ENCODE measurements at places on chromosomes 7 and 10.

GRCh38 chr7:4837041-4837802 is 24.6 kb downstream of the PAPOLB start:
- DNase-seq, result no peak

DNA sequence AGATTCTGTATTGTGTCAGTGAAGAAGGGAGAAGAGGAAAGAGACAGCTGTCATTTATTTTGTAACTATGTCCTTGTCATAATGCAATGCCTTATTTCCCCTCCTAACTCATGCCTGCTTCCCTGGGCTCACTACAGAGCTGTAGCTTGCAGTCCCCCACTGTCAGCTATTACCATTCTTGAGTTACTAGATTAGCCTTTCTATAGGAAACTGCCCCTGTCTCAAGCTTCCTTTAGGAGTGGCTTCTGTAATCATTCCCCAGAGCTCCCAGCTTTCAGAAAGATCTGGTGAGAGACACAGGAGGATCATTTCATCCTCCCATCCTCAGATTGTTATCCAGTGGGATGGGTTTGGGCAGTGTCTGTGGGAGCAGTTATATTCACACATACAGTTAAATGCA is 32.4 kb upstream of the SMKR1 start:
- DNase-seq, result no peak

- no peak for DNase-seq
These were observed 135.0 kb downstream of the CDH23 start for GRCh38 chr10:71531485-71532446.

DNA sequence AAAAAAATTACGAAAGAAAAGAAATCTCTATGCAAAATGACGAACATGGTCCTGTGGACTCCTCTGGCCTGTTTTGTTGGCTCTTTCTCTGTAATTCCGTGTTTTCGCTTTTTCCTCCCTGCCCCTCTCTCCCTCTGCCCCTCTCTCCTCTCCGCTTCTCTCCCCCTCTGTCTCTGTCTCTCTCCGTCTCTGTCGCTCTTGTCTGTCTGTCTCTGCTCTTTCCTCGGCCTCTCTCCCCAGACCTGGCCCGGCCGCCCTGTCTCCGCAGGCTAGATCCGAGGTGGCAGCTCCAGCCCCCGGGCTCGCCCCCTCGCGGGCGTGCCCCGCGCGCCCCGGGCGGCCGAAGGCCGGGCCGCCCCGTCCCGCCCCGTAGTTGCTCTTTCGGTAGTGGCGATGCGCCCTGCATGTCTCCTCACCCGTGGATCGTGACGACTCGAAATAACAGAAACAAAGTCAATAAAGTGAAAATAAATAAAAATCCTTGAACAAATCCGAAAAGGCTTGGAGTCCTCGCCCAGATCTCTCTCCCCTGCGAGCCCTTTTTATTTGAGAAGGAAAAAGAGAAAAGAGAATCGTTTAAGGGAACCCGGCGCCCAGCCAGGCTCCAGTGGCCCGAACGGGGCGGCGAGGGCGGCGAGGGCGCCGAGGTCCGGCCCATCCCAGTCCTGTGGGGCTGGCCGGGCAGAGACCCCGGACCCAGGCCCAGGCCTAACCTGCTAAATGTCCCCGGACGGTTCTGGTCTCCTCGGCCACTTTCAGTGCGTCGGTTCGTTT is 83.5 kb upstream of the SLF2 start:
- no peak for DNase-seq

- no peak for DNase-seq
These were observed 637 bp downstream of the MICU1 start for GRCh38 chr10:72625276-72625607.

GRCh38 chr10:13773043-13773442 is 186.3 kb downstream of the PRPF18 start:
- DNase-seq, result no peak

DNA sequence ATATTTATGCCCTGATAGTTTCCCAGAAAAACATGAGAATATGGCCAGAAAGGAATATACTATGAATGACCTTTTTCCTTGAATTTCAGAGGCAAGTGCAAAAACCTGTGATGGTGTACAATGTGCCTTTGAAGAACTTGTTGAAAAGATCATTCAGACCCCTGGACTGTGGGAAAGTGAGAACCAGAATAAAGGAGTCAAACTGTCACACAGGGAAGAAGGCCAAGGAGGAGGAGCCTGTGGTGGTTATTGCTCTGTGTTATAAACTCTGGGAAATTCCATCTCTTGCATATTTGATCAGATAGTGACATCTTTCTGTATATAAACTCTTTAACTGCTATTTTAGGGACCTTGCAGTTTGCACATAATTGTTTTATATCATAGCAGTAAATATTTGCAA is 33.7 kb downstream of the RAB18 start:
- no peak for DNase-seq
